RWPE1 (cell line): ENCODE measurements at places on chromosomes 16 and 17.
A peak's percentile ranks its signal among the peaks of the same experiment; 100 is the strongest.

GRCh38 chr17:7418472-7419152 lies 1.5 kb upstream of the SPEM1 start:
- no peak for DNase-seq

- DNase-seq, result no peak
Observed at GRCh38 chr16:3283543-3284447, 504 bp downstream of the ZNF263 start.

GRCh38 chr17:61088556-61088955 lies 311.1 kb upstream of the TBX2 start:
- DNase-seq, result no peak

DNA sequence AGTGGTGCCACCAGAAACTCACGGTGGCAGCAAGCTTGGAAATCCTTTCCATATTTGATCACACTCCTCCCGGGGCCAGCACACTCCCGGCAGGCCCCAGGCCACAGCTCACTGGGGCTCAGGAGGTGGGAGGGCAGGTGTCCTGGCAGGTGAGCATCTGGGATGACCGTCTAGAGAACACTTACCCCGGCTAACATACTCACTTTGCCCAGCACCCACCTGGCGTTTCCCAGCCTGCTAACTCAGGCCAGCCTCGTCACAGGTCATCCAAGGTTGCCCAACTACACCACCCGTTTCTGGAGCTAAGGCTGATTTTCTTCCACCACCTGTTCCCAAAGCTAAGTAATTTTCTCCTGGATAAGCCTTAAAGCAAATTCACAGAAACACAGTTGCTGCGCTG lies 24.9 kb downstream of the FBXO31 start:
- no peak for DNase-seq

GRCh38 chr17:78529871-78530670 lies 47.1 kb downstream of the DNAH17 start:
- DNase-seq, result no peak

- no peak for DNase-seq
Observed at GRCh38 chr17:82356845-82357355, 2.1 kb upstream of the TEX19 start.

DNA sequence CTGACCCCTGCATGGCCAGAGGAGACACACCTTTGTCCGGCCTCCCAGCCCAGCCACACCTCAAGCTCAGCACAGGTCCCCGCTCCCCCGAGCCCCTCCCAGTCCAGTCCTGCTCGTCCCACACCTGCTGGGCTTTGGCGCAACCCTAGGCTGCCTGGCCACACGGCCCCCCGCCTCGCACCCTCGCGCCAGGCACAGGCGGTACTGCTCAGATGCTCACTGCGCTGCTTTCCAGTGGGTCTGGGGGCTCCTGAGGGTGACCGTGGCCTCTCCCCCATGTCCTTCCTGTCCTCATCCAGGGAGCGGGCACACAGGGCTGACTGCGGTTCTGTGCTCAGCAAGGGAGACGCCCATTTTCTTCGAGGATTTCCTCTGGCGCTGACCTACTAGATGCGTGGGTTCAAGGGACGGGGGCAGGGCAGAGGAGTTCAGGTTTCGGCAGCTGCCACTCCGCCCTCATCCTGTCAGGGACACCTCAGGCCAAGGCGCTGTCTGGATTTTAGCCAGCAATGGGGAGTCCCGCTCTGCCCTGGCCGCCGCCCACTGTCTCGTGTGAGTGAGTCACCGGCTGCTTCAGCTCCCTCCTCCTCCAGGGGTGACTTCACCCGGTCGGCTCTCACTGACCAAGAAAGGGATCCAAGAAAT lies 118.0 kb upstream of the ZNF469 start:
- DNase-seq, result peak; percentile 79
